Activated T-helper 1 cell treated with anti-CD3 and anti-CD28 coated beads, Interleukin-2, amount 50 U/mL, for 16 hours (primary cell): ENCODE measurements at places on chromosomes 1 and 21.

DNA sequence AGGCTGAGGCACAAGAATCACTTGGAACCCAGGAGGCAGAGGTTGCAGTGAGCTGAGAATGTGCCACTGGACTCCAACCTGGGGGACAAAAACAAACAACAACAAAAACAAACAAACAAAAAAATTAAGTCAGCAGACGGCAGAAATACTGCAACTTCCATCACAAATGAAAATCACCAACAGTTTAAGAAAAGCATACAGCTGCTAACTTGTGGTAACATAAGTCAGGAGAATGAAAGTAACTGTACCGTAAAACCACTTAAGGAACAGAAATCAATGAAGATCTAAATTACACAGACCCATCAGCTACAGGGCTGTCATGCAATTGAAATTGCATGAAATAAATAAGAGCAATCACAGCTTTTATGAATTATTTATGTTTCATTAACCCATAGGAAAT is 25.0 kb downstream of the MCOLN2 start:
- no peak for DNase-seq

DNA sequence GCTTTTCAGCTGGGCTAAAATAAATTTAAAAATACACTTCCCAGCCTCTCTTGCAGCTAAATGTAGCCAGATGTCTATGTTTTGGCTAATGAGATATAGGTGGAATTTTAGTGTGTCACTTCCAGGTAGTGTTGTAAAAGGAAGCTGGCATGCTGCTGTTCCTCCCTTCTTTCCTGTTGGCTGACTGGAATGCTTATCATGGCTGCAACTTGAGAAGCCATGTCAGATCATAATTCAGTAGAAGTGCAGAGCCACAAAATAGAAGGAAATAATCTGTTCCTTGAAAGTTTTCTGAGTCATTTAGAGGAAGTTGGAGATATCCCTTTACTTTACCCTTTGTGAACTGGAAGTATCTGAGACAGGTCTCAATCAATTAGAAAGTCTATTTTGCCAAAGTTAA is 10.9 kb upstream of the RBM15 start:
- no peak for DNase-seq

DNA sequence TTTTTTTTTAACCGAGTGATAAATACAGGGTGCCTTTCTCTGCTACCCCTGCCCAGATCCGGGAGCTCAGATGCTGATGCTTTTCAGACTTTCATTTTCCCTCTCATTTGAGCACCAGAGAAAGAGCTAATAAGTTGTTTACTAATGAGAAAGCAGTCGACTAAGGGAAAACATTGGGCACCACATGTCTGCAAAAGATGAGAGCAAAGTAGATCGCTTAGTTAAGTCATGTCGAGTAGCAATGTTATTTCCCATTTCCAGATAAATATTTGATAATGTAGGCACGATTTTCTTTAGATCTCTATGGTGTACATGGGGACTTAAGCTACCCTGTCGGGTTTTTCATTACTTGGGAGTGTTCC is 1.2 kb downstream of the PKN2 start:
- no peak for DNase-seq

DNA sequence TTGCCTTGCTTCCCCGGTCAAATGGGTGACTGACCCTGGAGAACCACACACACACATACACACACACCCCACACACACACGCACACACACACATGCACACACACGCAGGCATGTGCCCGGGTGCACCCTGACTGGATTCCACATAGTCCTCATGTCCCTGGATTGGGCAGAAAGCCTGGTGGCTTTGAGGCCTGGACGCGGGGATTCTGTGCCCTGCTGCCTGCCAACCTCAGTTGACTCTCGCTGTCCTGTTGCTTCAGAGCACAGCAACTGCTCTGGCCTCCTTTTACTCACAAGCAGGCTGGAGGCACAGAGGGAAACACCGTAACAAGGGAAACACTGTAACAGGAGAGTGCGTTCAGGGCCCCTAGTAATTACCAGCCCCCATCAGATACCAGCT is 6.4 kb downstream of the RORC start:
- DNase-seq = no peak

GRCh38 chr1:186531561-186532165 is 70.7 kb upstream of the PDC start:
- DNase-seq = no peak

DNA sequence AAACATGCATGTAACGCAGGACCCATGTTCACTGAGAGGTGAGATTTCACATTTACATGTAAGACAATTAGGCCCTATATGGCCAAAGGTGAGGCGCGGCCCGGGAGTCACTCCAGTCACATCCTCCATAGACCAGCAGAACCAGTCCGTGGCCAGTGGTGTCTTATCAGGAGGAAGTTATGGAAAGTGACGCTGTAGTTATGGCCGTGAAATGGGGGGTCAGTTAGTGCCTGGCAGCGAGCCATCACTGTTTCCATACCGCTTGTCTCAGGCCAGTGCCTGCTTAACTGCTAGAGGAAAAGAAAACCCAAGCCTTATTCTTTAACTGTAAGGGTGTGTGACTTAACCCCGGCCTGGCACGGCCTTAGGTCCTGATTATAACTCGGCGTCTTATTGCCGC is 6.1 kb downstream of the C1orf159 start:
- DNase-seq = no peak

DNA sequence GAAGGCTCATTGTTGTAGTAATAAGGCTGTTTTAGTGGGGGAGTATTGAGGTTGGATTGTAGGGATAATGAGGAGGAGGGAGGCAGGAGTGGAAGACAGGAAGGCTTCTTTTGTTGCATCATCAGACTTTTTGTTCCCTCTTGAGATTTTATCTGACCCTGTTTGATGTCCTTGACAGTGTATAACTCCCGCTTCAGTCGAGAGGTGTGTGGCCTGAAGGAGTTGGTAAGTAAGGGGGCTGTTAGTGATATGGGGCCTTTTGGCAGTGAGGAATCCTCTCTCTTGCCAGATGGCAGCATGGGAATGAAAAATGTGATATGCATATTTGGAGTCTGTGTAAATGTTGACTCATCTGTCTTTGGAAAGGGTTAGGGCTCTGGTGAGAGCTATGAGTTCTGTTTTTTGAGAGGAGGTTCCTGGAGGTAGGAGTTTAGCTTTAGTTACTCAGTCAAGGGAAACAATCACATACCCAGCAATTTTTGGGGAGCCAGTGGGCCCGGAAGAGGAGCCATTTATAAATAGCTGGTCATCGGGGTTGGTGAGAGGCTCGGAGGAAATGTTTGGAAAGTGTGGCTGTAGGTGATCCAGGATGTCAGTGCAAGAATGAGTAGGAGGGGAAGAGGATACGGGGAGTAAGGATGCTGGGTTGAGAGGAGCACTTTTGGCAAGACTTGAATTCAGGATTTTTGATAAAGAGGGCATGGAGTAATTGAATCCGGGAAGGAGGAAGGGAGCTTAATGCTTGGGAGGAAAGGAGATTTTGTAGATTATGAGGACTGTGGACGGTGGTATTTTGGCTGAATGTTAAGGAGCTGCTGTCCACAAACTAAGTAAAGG is 136.7 kb upstream of the ETV3 start:
- no peak for DNase-seq

GRCh38 chr1:219712506-219712905 is 99.6 kb upstream of the ZC3H11B start:
- no peak for DNase-seq

DNA sequence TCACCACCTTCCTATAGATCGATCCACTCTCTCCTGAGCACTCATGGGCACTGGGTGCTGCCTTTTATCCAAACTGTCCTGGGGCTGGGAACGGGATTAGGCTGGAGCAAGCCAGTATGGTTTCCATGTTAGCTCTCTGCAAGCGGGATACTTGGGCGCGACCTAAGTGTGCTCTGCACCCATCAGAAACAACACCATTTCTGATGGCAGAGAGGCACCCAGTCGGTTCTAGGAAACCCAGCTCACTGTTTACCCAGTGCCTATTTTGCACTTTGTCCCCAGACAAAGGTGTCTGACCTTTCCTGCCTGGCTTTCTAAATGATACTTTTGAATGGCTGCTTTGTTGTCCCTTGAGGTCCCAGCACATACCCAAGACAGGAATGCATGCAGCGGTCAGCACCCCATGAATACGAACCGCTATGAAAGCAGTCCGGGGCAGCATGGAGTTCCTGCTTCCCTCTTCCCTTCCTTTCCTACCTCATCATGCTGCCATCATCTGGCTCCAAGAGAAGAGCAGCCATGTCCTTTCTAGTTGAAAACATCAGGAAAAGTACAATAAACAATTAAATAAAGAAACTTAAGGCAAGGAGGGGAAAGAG is 83.9 kb downstream of the TRABD2B start:
- no peak for DNase-seq

GRCh38 chr1:113978863-113979702 is at the start of gene OLFML3:
Gene OLFML3, plus strand, starts transcription at chr1:113979474. Its CDS starts 43 bp downstream, at chr1:113979517.
- DNase-seq = no peak

DNA sequence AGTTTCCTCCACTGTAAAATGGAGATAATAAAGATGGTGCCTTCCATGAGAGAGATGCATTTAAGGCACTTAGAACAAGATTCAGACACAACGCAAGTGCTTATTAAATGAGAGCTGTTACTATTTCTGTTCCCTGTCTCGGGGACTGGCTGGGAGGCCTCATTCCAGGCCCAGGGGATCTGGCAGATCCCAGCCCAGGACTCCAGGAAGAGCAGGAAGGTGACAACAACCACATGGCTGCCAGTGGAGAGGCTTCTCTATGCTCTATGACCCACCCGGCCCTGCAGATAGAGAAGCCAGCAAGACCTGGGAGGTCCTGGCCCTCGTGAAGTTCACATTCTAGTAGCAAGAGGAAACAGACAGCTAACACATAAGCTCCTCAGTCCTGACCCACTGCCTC is 175.5 kb downstream of the ACTL8 start:
- DNase-seq = no peak

DNA sequence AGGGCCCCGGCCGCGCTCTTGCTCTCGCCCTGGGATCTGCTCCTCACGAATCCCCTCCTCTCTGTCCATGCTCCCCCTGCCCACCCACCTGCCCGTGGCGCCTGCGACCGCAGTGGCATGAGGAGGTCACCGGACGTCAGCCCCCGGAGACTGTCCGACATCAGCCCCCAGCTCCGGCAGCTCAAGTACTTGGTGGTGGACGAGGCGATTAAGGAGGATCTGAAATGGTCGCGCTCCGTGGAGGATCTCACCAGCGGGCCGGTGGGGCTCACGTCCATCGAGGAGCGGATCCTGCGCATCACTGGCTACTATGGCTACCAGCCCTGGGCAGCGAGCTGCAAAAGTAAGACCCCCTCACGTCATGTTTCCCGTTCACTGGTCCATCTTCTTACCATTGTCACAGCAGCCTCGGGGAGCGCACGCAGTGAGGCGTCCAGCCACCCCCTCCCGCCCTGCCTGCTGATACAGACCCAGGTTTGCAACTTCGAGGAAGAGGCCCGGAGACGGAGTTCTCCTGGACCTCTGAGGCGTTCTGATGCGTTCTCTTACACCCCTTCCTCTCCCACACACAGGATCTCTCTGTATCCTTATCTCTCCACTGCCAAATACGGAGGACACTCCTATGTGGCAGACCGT is 1.1 kb downstream of the SLC35F3 start:
- DNase-seq = no peak

- no peak for DNase-seq
Observed at GRCh38 chr1:185573677-185574076, 160.5 kb upstream of the HMCN1 start.

DNA sequence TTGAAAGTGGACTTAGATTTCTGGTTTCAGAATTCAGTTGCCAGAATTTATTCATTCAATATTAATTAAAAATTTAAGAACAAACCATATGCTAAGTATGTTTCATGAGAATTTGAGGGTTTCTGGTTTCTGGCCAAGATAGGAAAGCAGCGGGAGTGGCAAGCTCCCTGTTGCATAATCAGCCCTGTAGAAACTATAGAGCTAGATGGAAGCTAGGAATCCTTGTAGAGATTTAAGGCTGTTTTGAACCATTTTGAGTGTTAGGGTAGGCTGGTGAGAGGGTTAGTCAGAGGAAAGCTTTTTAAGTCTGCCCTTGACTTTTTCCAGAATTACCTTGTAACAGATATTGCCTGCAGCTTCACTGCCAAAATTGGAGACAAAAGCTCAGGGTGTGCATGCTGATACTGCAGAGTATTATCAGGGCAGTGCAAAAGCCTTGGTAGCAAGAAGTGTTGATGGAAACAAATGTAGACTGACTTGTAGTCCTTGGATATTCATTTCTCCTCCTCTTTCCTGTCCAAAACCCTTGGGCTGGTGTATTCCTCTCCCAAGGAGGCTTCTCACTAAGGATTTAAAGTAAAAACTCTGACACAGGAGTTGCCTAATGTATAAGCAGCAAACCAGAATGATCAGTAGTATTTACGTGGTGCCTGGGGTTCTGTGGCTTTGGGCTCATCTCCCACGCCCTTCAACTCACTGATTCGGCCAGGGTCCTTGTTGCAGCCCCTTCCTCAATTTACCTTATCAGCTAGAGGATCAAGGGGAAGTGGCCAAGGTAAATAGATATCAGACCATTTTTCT is 12.6 kb upstream of the GIPC2 start:
- DNase-seq = no peak

DNA sequence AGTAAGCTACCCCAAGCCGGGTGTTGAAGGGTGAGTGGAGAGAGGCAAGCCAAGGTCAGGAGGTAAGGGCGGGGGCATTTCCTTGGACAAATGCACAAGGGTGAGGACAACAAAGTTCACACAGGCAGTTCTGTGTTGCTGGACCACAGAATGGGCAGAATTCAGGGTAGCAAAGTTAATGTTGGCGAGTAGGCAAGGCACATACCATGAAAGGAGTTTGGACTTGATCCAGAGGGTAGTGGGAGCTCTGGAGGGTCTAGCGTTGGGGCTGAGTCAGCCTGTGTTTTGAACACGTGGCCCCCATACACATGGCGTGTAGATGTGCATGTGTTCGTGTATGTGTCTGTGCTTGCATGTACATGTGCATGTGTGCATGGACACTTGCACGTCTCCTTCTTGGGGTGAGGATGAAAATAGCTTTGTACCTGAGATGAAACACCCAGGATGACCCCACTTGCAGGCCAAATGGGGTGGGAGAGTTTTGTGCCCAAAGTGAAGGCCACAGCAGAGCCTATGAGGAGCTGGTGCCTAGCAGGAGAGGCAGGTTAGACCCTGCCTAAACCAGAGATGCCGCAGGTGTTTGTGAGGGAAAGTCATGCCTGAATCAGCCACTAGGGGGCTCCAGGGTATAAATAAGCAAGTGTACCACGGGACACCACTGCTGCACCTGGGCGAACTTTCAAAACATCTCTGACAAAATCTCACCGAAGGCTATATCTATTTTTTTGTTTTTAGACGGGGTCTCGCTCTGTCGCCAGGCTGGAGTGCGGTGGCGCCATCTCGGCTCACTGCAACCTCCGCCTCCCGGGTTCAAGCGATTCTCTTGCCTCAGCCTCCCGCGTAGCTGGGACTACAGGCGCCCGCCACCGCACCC is 21.8 kb downstream of the SLC27A3 start:
- peak; percentile 61 for DNase-seq

GRCh38 chr1:75992312-75992711 is 60.1 kb upstream of the ASB17 start:
- no peak for DNase-seq

GRCh38 chr21:15801352-15801863 is 71.6 kb downstream of the USP25 start:
- no peak for DNase-seq

DNA sequence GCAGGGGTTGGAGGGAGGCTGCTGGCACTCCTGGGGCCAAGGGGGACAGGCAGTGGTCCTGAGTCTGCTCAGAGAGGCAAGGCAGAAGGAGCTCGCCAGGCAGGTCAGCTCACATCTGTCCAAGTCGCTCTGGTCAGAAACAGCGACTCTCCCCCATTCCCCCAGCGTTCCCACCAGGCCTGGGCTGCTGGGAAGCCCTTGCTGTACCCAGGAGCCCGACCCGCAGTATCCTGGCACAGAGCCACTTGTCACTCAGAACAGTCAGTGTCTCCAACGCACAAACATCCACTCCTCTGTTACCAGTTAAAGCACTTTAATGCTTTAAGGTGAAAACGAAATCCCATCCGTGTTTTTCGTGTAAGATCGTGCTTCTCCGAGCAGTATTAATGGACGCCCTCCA is 16.6 kb upstream of the CCDC27 start:
- DNase-seq = no peak
